ENCODE measurements at places on chromosomes 6 and 20.
A peak's percentile ranks its signal among the peaks of the same experiment; 100 is the strongest.

DNA sequence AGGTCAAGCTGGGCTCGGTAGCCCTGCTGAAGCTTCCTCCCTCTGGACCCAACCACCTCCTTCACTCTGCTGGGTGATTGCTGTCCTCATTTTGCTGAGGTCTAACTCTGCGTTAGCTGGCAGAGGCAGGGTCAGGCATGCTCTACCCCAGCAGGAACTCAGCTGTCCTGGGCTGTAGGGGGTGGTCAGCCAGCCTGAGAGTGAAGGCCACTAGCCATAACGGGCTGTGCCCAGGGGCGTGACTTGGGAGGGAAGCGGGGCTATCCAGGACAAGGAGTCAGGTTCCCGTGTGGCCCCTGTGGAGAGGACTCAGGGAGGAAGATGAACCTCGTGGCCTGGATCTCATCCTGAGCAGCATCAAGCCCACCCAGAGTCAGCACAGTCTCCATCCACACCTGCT lies 761 bp downstream of the CST5 start:
- no peak for DNase-seq

GRCh38 chr6:13495112-13495776 lies 7.8 kb upstream of the GFOD1 start:
- DNase-seq, result no peak

- no peak for DNase-seq
Measured at GRCh38 chr6:33996120-33996475, 149.8 kb downstream of the GRM4 start.

DNA sequence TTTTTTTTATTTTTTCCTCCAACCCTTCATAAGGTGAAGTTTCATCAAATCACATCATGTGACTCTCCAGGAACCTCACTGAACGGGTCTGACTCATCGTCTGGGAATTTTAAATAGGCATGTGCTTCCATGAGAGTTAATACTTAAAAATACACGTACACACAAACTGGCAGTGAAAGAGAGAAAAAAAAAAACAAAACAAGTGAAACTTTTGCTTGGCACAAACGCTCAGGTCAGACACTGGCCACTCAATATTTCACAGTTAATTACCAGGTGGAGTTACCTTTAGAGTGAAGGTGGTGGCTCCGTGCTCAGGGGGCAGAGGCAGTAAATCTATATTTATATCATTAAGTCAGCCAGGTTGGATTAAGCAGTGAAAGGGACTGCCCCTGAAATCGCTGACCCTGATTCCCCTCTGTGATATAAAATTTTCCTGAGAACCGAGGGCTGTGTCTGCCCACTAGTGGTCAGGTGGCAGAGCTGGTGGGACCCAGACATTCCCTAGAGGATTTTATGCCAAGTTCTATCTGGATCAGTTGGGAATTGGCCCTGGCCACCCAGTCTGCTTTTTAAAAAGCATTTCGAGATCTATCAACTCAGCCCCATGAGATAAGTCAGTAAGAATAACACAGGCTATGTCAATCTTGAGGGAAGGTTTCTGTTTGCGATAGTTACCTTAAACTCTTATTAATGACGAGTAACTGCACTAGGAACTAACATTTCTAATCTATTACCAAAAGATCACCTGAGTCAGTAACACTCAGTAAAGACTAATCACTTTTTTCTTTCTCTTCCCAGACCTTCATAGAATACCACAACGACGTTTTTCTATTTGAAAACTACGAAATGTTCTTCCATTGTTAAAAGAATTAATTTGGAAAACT lies 259.1 kb downstream of the HDGFL1 start:
- no peak for DNase-seq

DNA sequence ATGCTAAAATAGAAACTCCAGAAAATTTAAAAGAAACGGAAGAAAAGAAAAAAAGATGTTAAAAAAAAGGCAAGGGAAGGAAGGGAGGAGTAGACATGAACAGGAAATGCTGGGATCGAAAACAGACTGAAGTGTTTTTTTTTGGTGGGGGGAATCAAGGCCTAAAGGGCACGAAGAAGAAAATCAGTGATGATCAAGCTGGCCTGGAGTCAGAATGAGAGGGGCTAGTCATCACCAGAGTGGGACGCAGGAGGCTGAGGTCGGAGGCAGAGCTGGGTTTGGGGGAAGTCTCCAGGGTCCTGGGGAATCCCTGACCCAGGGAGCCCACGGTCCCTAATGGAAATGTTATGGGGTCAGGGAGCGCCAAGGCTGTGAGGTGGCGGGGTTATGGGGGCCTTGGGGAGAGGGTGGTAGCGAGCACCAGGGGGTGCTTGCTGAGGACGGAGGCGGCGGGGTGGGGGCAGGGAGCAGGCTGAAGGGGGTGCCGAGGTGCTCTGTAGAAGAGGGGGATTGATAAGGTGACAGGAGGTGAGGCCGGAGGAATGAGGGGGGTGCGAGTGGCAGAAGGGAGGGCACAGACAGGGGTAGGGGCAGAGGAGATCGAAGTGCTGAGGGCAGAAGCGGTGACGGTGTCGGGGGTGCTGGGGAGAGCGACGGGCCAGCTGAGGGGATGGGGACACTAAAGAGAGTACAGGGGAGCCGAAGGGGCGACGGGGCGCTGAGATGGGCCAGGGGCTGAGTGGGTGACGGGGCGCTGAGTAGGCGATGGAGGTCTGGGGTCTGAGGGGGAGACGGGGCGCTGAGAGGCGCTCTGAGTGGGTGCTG lies 684 bp downstream of the ZNFX1 start:
- DNase-seq, result peak; percentile 51

DNA sequence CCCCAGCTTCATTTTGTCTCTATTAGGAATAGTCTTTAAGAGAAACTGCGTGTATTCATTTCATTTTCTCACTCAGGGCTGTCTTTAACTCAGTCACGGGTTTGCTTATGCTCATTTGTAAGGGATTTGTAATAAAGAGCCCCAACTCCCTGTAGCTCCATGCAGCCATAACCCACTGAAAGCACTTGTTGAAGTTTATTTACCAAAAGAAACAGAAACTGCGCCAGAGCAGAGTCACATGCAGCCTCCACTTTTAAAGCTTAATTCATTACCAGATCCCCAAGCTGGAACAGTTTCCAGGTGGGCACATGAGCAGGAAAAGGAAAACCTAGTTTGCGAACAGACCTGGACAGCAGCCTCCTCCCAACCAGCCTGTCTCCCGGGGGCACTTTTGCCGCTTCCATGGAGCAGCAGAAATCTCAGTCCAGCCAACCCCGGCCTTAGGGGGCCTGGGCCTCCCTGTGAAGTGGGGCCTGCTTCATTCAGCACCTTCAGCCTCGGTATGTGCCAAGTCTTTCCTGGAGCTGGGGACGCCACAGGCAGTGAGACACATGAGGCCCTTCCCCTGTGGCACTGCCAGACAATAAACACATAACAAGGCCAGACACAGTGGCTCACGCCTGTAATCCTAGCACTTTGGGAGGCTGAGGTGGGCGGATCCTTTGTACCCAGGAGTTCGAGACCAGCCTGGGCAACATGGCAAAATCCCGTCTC lies 4.5 kb downstream of the BCAS4 start:
- no peak for DNase-seq

GRCh38 chr20:6006603-6006949 lies 47.3 kb downstream of the LRRN4 start:
- DNase-seq, result no peak

- no peak for DNase-seq
Measured at GRCh38 chr6:83592770-83593394, 80.5 kb downstream of the PRSS35 start.

- DNase-seq, result no peak
Measured at GRCh38 chr6:149686230-149686629, 31.7 kb downstream of the LATS1 start.

DNA sequence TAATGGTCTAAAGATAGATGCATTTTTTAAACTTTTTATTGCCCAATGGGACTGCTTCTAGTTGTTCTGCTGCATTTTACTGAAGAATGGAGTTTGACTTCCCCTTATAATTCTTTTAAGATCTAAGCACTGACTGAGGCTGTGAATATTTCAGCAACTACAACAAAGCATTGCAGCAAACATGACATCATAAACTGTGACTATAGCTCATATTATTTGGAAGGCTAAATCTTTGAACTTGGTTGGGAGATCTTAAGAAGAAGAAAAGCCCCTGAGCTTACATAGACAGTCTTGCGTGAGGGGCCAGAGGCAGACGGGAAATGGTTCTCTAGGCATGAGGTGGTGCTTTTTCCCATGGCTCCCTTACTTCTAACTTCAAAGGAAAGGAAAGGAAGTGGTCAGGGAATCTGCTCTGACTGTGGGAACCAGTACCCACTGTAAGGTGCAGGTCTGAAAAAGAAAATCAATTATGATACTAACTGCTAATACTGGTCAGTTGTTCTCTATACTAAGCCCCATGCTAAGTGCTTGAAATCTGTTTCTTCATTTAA lies 14.8 kb downstream of the HEY2 start:
- DNase-seq, result no peak

GRCh38 chr6:322259-322930 lies 30.1 kb downstream of the DUSP22 start:
- no peak for DNase-seq

DNA sequence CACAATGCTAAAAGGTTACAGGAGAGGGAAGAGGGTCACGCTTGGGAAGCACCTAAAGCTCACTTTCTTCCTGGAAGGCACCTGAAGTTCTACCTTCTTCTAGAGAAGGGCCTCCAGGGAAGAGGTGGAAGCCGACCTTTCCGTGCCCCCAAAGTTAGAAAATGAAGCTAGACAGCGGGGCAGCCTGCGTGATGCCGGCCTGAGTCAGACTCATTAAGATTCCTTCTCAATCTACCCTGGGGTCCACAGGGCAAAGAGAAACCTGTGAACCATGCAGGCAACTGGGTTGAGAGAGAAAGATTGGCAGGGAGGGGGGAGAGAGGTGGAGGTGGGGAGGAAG lies 54.8 kb upstream of the CCDC167 start:
- DNase-seq, result no peak

- DNase-seq, result no peak
Measured at GRCh38 chr6:32637219-32637880, at the start of gene HLA-DQA1. Gene HLA-DQA1, plus strand, starts transcription at chr6:32637406. Its CDS starts 53 bp downstream, at chr6:32637459.

- DNase-seq, result no peak
Measured at GRCh38 chr6:30954631-30955366, 14.0 kb downstream of the MUCL3 start.

DNA sequence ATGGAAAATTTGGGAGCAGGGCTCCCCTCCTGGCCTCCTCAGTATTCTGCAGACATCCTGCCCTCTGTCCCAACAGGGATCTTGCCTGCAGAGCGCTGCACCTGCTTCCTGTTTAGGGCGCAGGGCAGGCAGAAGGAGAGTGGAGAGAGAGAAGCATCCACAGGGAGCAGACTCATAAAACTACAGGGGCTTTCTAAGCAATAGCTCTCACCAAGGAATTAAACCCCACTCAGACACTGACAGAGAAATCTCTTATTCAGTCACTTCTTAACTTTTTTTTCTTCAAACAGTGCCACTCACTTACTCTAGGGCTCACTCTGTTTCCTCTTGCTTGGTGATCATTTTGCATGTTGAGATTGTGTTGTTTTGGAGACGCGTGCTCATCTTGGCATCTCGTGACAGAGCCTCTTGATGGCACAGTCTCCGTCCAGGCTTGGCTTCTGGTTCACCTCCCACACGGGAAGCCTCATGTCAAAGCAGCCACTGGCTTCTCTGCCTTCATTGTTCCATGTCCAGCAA lies 153.1 kb upstream of the INSM1 start:
- DNase-seq, result no peak

GRCh38 chr20:52593654-52594053 lies 378.5 kb upstream of the TSHZ2 start:
- no peak for DNase-seq

DNA sequence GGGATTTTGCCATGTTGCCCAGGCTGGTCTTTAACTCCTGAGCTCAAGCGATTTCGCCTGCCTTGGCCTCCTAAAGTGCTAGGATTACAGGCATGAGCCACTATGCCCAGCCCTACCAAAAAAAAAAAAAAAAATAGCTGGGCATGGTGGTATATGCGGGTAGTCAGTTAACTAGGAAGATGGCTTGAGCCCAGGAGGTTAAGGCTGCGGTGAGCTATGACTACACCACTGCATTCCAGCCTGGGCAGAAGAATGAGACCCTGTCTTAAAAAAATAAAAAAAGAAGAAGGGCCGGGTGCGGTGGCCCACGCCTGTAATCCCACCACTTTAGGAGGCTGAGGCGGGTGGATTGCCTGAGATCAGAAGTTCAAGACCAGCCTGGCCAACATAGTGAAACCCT lies 50.2 kb downstream of the ELOVL2 start:
- no peak for DNase-seq

GRCh38 chr20:25006431-25007167 lies 14.0 kb upstream of the APMAP start:
- DNase-seq, result no peak

- DNase-seq, result no peak
Measured at GRCh38 chr20:38885357-38885756, 40.9 kb upstream of the FAM83D start.

DNA sequence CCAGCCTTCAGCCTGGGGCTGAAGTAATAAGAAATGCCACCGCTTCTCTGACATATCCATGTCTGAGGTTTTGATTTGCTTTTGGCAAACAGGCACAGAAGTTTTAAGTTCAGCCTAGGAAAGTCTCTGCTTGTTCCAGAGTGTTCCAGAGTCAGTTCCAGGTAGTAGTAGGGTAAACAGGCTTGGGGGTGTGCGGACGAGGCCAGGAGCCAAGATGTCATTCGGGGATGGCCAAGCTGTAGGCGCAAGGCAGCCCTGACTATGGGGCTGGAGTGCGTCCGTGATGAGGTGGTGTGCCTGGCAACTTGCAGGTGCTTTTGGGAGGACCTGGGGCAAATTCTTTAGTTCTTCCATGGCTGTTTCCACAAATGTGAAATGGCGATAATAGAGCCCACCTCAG lies 60.3 kb downstream of the IRF4 start:
- no peak for DNase-seq

- no peak for DNase-seq
Measured at GRCh38 chr6:91704531-91704930, 1117.7 kb upstream of the MAP3K7 start.

DNA sequence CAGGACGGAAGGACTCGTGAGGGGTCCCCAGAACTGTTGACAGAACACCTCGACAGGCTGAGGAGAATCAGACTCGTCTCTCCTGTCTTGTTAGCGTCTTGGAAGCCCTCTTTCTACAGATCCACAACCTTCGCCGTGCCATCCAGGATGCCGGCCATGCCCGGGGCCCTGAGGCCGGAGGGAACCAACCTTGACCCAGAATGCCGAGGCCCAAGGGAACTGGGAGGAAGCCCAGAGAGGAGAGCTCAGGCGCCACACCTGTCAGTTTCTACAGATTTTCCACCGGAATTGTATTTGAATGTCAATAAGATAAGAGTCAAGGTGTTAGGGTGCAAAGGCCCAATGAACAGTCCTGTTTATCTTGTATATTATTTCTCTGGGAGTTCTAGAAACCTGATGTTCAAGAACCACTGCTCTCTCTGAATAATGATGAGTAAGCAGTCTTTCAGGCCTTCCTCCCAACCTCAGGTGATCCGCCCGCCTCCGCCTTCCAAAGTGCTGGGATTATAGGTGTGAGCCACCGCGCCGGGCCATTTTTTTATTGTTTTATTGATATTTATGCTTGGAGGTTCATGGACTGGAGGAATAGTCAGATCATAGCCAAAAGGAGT lies 799 bp upstream of the ME1 start:
- DNase-seq, result no peak

- no peak for DNase-seq
Measured at GRCh38 chr6:48123601-48124000, 12.6 kb upstream of the PTCHD4 start.

- DNase-seq, result no peak
Measured at GRCh38 chr6:99393366-99393697, 663 bp downstream of the COQ3 start.

Data from stimulated activated CD4-positive, alpha-beta T cell treated with anti-CD3 and anti-CD28 coated beads, Interleukin-4, amount 100 ng/mL, for 48 hours (primary cell).